ENCODE measurements at places on chromosomes 12 and 14. TPM values are rescaled to one million over a fixed set of nuclear protein-coding genes. Genes with fewer than 3 reads are reported as not detected.

Gene ANKRD33
- total RNA-seq, result not detected

GRCh38 chr12:72502546-72502945 is 230.4 kb downstream of the TRHDE start:
- no peak for DNase-seq
- no peak overlapping the region for H3K4me3 ChIP-seq
- no peaks in the 10 kb centered on the region for H3K36me3 ChIP-seq
- H3K27me3 ChIP-seq, result no peaks in the 10 kb centered on the region
- H3K27ac ChIP-seq, result no peak overlapping the region

DNA sequence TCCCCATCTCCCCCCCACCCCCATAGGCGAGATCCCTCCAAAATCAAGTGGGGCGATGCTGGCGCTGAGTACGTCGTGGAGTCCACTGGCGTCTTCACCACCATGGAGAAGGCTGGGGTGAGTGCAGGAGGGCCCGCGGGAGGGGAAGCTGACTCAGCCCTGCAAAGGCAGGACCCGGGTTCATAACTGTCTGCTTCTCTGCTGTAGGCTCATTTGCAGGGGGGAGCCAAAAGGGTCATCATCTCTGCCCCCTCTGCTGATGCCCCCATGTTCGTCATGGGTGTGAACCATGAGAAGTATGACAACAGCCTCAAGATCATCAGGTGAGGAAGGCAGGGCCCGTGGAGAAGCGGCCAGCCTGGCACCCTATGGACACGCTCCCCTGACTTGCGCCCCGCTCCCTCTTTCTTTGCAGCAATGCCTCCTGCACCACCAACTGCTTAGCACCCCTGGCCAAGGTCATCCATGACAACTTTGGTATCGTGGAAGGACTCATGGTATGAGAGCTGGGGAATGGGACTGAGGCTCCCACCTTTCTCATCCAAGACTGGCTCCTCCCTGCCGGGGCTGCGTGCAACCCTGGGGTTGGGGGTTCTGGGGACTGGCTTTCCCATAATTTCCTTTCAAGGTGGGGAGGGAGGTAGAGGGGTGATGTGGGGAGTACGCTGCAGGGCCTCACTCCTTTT is 2.7 kb downstream of the GAPDH start:
- peak; percentile 42 for DNase-seq
- H3K27ac ChIP-seq, result peak overlapping the region; percentile 97
- peaks cover 55% of the 10 kb centered on the region for H3K36me3 ChIP-seq
- peak overlapping the region; percentile 98 for H3K4me3 ChIP-seq

Gene MYF5
- not detected for total RNA-seq

GRCh38 chr12:54337280-54337842 is 12.4 kb downstream of the COPZ1 start:
- peaks cover 13% of the 10 kb centered on the region for H3K4me1 ChIP-seq
- H3K27ac ChIP-seq, result no peak overlapping the region
- DNase-seq, result no peak
- no peaks in the 10 kb centered on the region for H3K27me3 ChIP-seq
- peaks cover 15% of the 10 kb centered on the region for H3K36me3 ChIP-seq

- H3K27me3 ChIP-seq, result peaks cover 37% of the 10 kb centered on the region
- H3K4me3 ChIP-seq, result no peak within 1 kb of the TSS
- no peaks in the 10 kb centered on the region for H3K36me3 ChIP-seq
- peaks cover 26% of the 10 kb centered on the region for H3K4me1 ChIP-seq
- H3K27ac ChIP-seq, result no peak within 1 kb of the TSS
These were observed at the start of gene GALNT9 for GRCh38 chr12:132329036-132329719. Gene GALNT9 (minus strand): TSS chr12:132329589. CDS start chr12:132329203, 386 bp downstream.

GRCh38 chr12:77629141-77629540 is 201.6 kb upstream of the NAV3 start:
- H3K27ac ChIP-seq, result no peak overlapping the region
- no peaks in the 10 kb centered on the region for H3K36me3 ChIP-seq
- H3K27me3 ChIP-seq, result no peaks in the 10 kb centered on the region
- no peaks in the 10 kb centered on the region for H3K4me1 ChIP-seq
- no peak overlapping the region for H3K4me3 ChIP-seq

Gene BCL2L2
- 0.73 TPM for total RNA-seq

Gene NAP1L1
- total RNA-seq, result 959 TPM

DNA sequence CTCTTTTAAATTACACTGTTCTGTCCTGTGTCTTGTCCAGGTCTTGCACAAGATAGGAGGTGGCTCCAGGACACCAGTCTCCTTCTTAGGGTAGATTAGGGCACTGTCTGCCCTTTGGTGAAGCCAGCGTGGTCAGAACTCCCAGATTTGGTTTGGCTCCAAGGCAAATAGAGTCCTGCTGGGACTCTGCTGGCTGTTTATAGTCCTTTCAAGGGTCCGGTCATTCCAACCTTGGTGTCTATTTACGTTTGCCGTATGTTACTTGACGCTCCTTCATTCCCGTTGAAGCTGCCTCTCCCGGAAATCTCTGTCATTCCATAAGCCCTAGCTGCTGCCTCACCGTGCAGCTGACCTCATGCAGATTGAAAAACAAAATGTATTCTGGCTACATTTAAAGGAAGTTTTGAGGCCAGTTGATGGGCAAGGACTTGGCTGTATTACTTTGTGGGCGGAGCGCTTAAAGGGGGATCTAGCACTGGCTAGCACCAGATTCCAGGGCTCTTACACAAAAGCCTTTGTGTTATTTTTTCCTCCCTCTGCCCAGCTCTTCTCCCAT is 180.6 kb downstream of the AKAP6 start:
- H3K36me3 ChIP-seq, result no peaks in the 10 kb centered on the region
- no peaks in the 10 kb centered on the region for H3K4me1 ChIP-seq
- no peak for DNase-seq
- peaks cover 2% of the 10 kb centered on the region for H3K27me3 ChIP-seq
- no peak overlapping the region for H3K27ac ChIP-seq

DNA sequence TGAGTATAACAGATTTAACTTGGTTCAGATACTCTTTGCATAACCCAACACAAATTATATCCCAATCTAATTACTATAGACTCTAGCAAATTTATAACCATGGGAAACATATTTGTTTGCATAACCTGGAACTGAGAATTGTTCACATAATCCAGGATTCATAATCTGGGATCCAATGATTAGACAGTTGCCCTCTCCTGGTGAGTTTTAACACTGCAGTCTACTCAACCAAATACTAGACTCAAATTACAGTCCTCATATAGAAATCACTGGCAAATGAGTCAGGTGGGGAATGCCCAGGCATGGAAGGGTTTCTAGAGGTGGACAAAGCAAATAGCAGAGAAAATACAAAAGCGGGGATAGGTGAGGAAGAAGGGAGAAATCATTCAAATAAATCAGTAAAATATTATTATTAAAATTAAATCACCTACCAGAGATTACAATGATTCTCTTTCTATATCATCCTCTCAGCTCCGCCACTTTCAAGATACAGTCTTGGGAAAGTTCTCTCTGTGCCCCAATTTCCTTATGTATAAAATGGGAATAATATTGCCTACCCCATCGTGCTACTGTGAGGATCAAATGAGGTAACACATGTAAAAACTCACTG is 9.4 kb downstream of the GCH1 start:
- H3K27ac ChIP-seq, result peak overlapping the region; percentile 13
- DNase-seq, result peak; percentile 59
- H3K4me1 ChIP-seq, result peaks cover 57% of the 10 kb centered on the region
- H3K4me3 ChIP-seq, result no peak overlapping the region
- H3K27me3 ChIP-seq, result no peaks in the 10 kb centered on the region
- peaks cover 3% of the 10 kb centered on the region for H3K36me3 ChIP-seq

GRCh38 chr12:108576660-108577234 is 14.4 kb downstream of the ISCU start:
- no peak for DNase-seq
- H3K4me3 ChIP-seq, result no peak overlapping the region
- H3K36me3 ChIP-seq, result no peaks in the 10 kb centered on the region
- H3K27ac ChIP-seq, result no peak overlapping the region
- peaks cover 3% of the 10 kb centered on the region for H3K27me3 ChIP-seq

GRCh38 chr14:55789406-55789805 is 209.4 kb downstream of the KTN1 start:
- no peak overlapping the region for H3K27ac ChIP-seq
- no peak for DNase-seq
- no peaks in the 10 kb centered on the region for H3K36me3 ChIP-seq
- no peaks in the 10 kb centered on the region for H3K27me3 ChIP-seq

- H3K4me1 ChIP-seq, result no peaks in the 10 kb centered on the region
- H3K27me3 ChIP-seq, result no peaks in the 10 kb centered on the region
- H3K27ac ChIP-seq, result no peak overlapping the region
- no peak for DNase-seq
- no peak overlapping the region for H3K4me3 ChIP-seq
These were observed 720.1 kb downstream of the DIO2 start for GRCh38 chr14:79491161-79491560.

- peaks cover 4% of the 10 kb centered on the region for H3K4me1 ChIP-seq
- no peak for DNase-seq
- H3K36me3 ChIP-seq, result no peaks in the 10 kb centered on the region
- H3K27me3 ChIP-seq, result peaks cover 25% of the 10 kb centered on the region
- H3K27ac ChIP-seq, result no peak overlapping the region
These were observed 52.2 kb downstream of the NDUFA12 start for GRCh38 chr12:94951071-94951934.

- H3K36me3 ChIP-seq, result peaks cover 18% of the 10 kb centered on the region
- DNase-seq, result no peak
- H3K27me3 ChIP-seq, result no peaks in the 10 kb centered on the region
- no peaks in the 10 kb centered on the region for H3K4me1 ChIP-seq
- no peak overlapping the region for H3K4me3 ChIP-seq
- H3K27ac ChIP-seq, result no peak overlapping the region
These were observed 15.7 kb downstream of the ABHD4 start for GRCh38 chr14:22613736-22614239.

DNA sequence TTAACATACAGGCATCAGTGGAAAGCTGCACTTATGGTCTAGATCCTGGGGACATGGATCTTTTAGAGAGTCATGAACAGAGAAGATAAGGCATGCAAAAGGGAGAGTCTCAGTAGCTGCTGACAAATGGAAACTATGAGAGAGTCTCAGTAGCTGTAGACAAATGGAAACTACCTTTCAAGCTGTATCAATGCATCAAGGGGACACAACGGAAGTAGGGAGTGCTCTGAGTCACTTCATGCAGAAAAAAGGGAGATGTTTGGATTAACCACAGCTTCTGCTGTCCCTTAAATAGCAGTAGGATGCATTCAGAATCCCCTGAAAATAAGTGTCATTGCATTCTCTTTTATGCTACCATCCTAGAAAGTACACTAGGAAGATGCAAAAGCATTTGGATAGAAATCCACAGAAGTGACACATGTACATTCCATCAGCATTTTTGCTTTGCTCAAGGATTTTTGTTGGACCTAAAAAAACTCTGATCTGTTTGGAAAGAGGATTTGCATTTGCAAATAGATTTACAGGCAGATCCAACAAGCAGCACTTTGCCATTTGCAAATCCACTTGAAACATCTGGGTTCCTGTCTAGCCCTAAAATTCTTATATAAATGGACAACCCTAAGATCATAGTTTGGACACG is 227.5 kb upstream of the LMO3 start:
- H3K27me3 ChIP-seq, result no peaks in the 10 kb centered on the region
- H3K4me3 ChIP-seq, result no peak overlapping the region
- H3K36me3 ChIP-seq, result no peaks in the 10 kb centered on the region
- DNase-seq, result no peak
- no peaks in the 10 kb centered on the region for H3K4me1 ChIP-seq
- H3K27ac ChIP-seq, result no peak overlapping the region

GRCh38 chr14:38197001-38197783 is 10.5 kb upstream of the SSTR1 start:
- H3K4me3 ChIP-seq, result no peak overlapping the region
- no peak for DNase-seq
- H3K4me1 ChIP-seq, result peaks cover 3% of the 10 kb centered on the region
- H3K27me3 ChIP-seq, result no peaks in the 10 kb centered on the region

- H3K4me1 ChIP-seq, result no peaks in the 10 kb centered on the region
- no peak overlapping the region for H3K4me3 ChIP-seq
- no peak for DNase-seq
- no peaks in the 10 kb centered on the region for H3K36me3 ChIP-seq
- H3K27me3 ChIP-seq, result no peaks in the 10 kb centered on the region
These were observed 169.1 kb downstream of the RBM19 start for GRCh38 chr12:113796852-113797534.

- DNase-seq, result no peak
- H3K27me3 ChIP-seq, result no peaks in the 10 kb centered on the region
- H3K27ac ChIP-seq, result no peak overlapping the region
- H3K36me3 ChIP-seq, result peaks cover 11% of the 10 kb centered on the region
- peaks cover 9% of the 10 kb centered on the region for H3K4me1 ChIP-seq
- H3K4me3 ChIP-seq, result no peak overlapping the region
These were observed 28.2 kb downstream of the PALS1 start for GRCh38 chr14:67269298-67270060.

GRCh38 chr12:82596483-82596882 is 90.2 kb upstream of the TMTC2 start:
- no peak overlapping the region for H3K27ac ChIP-seq
- H3K4me3 ChIP-seq, result no peak overlapping the region
- no peak for DNase-seq
- no peaks in the 10 kb centered on the region for H3K4me1 ChIP-seq
- H3K36me3 ChIP-seq, result no peaks in the 10 kb centered on the region
- H3K27me3 ChIP-seq, result no peaks in the 10 kb centered on the region

Gene STYX
- total RNA-seq, result 13.3 TPM

Gene LRRC10
- not detected for total RNA-seq

- H3K4me1 ChIP-seq, result peaks cover 41% of the 10 kb centered on the region
- H3K27ac ChIP-seq, result peak within 1 kb of the TSS; percentile 58
- H3K4me3 ChIP-seq, result peak within 1 kb of the TSS; percentile 76
- H3K36me3 ChIP-seq, result peaks cover 6% of the 10 kb centered on the region
These were observed at the start of gene SERPINA1 for GRCh38 chr14:94388384-94389103. Gene SERPINA1 (minus strand): TSS chr14:94388602. CDS start chr14:94383237, 5,365 bp downstream.

- H3K4me1 ChIP-seq, result peaks cover 9% of the 10 kb centered on the region
- H3K27me3 ChIP-seq, result peaks cover under 1% of the 10 kb centered on the region
- H3K27ac ChIP-seq, result no peak overlapping the region
- peaks cover 21% of the 10 kb centered on the region for H3K36me3 ChIP-seq
These were observed 7.9 kb downstream of the DACT1 start for GRCh38 chr14:58645641-58646040.

All from activated CD4-positive, alpha-beta T cell treated with anti-CD3 and anti-CD28 coated beads for 36 hours (primary cell).